ENCODE measurements at places on chromosomes 1 and 21.

- no peak for DNase-seq
Observed at GRCh38 chr1:16387201-16388188, 20.5 kb downstream of the SZRD1 start.

- no peak for DNase-seq
Observed at GRCh38 chr1:22527555-22528296, 35.6 kb upstream of the EPHA8 start.

- no peak for DNase-seq
Observed at GRCh38 chr1:202189918-202190715, 3.5 kb upstream of the LGR6 start.

DNA sequence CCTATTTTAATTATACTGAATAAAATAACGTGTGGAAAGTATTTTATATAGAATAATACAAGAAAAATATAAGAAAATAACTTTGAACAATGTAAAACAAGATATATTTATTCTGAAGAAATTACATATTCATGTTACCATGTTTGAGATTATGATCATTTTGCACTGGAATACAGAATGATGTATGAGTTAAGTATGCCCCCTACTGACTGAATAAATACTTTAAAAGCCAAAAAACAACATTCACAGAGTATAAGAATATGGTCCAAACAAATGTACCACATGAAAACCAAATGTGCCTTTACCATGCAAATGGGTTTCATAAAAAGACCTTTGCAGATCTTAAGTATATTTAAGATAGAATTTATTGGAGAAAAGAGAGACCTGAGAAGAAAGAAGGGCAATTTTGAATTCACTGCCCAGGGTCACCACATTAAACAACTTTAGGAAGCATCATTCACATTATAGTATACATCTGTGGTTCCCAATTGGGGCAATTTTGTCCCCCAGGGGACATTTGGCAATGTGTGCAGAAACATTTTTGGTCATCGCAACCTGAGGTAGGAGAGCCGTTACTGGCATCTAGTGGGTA lies 136.6 kb upstream of the GFI1 start:
- DNase-seq, result no peak

DNA sequence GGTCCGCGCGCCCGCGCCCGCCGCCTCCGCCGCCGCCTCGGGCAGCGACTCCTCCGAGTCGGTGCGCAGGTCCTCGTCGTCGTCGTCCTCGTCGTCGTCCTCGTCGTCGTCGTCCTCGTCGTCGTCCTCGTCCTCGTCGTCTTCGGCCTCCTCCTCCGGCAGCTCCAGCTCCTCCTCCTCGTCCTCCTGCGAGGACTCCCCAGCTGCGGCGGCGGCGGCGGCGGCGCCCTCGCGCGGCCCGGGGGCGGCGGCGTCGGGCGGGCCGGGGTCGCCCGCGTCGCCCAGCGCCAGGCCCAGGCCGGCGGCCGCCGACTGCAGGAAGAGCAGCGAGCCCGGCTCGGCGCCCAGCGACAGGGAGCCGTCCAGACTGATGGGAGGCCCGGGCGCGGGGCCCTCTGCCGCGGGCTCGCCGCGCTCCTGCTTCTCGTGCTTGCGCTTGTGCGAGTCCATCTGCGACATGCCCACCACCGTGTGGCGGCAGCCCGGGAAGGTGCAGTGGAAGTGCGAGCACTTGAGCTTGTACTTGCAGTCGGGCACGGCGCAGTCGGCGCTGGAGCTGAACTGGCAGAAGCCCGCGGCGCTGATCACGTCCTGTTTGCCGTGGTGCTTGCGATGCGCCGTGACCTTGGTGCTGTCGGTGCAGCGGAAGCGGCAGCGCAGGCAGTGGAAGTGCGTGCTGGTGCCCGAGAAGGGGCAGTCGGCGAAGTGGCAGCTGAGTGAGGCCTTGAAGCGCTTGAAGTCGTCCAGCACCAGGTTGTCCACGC lies 157.3 kb downstream of the CASZ1 start:
- no peak for DNase-seq
